ENCODE measurements at places on chromosomes 6 and 20.

- no peak for DNase-seq
Measured at GRCh38 chr20:51739722-51740249, 28.4 kb downstream of the ATP9A start.

GRCh38 chr6:150229436-150230163 is 86.8 kb downstream of the PPP1R14C start:
- no peak for DNase-seq

DNA sequence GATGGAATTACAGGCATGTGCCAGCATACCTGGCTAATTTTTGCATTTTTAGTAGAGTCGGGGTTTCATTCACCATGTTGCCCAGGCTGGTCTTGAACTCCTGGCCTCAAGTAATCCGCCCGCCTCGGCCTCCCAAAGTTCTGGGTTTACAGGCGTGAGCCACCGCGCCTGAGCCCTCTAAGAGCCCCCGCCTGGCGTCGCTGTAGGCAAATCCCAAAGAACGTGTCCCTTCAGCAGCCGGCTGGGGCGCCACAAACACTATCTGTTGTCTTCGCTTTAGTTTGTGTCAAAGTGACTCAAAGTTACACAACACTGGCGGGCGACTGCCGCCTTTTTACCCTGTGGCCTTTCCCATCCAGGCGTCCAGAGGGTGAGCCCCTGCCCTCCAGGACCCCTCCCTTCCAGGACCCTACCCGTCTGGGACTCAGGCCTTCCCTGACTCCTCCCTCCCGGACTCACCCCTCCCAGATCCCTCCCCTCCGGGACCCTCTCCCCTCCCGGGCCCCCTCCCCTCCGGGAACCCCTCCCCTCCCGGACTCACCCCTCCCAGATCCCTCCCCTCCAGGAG is 940 bp upstream of the ADRM1 start:
- DNase-seq, result peak; percentile 79

DNA sequence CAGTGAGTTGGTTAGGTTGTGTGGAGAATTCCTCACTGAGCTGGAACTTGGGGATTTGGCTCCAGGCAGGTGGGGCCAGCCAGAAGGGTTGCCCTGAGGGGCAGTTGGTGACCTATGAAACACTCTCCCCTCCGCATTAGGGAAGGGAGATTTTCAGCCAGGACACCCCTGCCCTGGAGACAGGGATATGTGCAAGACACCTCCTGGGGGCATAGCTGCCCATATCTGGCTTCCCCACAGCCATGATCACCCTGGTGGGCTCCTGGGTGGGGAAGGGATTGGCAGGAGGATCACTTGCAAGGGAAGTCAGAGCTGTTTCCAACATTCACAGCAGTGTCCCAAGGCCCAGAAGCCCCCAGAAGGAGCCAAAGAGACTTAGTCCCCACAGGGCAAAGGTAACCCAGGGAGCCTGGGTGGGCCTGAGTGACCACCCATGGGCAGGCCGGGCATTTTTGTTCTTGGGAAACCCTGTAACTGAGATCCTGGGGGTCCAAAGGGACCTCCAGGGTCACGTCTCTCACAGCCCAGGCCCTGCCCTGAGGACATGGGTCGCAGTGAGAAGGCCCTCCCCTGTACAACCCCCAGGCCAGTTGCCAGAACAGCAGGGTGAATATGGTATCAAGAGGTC is 145.8 kb downstream of the MRPL14 start:
- no peak for DNase-seq

DNA sequence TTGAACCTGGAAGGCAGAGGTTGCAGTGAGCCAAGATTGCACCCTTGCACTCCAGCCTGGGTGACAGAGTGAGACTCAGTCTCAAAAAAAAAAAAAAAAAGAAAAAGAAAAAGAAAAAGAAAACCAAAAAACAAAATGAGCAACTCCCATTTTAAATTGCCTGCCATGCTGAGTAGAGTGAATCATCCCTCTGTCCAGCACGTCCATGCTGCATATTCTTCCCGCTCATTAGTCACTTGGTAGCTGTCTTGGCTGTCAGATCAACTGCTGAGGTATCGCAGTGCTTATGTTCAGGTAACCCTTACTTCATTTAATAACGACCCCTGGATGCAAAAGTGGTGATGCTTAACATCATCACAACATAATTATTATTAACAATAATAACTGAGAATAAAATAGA is 72.6 kb upstream of the RNF24 start:
- DNase-seq, result no peak

DNA sequence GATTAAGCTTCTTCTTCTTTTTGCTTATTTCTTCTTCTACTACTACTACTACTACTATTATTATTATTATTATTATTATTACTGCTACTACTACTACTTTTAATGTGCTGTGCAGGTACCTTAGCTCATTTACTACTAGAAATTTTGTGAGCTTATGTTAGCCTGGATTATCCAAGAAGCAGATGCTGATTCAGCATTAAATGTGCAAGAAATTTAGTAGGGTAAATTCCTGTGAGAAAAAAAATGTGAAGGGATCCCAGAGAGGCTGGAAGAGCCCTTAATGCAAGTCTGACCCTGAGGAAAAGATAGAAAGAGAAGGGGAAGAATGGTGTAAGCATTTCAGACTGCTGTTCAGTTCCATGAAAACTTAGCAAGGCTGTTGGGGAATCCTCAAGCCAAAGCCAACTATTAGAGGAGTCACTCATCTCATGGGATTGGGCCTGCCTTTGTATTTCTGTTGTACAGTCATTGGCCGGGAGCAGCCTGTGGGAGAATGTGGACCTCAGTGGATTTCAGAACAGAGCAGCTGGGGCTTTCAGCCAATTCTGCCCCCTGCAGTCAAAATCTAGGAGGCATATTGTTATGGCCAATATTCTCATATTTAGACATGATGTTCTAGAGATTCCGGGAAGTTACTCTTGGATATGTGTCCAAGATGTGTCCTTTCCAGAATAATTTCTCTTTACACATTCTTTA is 37.2 kb upstream of the TSPYL1 start:
- no peak for DNase-seq

DNA sequence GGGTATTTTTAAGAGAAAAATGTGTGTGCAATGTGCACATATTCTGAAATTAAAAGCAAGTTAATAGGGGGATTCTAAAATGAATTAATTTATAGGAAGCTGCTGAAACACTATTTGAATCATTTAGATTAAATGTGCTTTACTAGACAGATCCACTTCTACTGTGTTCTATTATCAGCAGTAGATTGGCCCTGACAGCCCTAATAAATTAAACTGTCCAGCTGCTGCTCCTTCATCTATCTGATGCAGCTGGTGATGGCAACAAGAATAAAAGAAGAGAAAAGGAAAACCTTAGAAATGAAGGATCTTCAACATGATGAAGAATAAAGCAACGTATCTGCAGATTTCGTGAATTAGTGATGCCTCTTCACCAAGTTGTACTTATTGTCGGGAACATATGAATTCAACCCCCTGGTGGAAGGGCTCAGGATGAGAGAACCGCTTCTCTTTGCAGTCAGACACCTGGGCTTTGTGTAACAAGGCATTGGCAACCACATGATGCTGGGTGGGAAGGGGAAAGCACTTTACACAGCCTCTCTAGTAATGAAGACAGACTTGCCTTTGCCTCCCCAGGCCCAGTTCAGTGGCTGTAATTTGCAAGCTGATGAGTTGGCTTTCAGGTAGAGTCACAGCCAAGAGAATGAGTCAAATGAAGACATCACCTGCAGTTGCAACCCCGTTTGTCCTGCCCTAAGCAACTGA is 94.4 kb downstream of the LAMP5 start:
- DNase-seq, result no peak

DNA sequence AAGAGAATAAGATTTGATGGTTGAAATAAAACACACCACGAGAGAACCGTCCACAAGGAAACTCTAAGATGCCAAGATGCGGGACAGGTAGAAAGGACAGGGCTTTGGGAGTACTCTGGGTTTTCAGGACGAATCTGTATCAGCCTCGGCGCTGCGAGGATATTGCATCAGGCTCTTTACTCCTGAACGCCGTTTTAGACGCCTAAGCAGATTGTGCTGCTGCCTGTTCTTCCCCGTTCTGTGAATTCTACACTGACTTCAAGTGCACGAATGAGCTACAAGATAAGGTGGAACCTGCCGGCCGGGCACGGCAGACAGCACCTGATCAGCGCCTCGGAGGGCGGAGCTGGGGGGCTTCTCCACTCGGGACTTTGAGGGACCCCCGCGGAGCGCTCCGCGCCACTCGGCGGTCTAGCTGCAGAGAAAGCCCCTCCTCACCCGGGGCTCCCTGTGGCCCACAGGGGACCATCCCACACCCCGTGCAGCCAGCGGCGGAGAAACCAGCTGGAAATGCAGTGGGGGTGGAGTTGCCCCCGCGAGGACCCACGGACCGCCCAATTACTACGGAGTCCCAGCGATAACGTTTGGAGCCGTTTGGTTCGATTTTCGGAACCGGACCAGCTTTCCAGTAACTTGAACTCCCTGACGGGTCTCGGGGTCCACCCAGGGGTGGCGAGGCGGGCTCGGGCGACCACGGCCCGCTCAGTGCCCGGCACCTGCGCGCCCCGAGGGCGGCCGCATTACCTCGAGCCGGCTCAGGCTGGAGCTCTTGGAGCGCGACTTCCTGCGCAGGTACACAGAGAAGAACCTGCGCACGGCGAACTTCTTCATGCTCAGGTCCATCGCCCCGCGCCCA is 646 bp downstream of the RPS6KA2 start:
- DNase-seq, result no peak

GRCh38 chr6:87667032-87667431 is 35.0 kb downstream of the AKIRIN2 start:
- no peak for DNase-seq

DNA sequence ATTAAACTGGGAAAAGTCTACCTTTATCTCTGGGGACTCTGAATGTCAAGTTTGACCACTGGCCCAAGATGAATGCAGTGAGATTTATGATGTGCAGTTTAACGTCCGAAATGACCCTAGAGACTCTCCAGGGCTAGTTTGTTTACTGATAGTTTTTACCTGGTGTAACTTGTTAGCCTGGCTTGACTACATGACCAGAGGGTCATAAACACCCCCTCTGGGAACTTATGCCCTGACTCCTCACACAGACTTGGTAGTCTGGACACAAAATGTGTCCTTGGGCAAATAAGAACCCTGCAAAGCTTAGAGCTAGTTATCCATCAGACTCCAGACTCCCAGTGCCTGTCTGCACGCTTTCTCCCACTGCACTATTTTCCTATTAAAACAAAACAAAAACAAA is 606.5 kb downstream of the HACE1 start:
- no peak for DNase-seq

DNA sequence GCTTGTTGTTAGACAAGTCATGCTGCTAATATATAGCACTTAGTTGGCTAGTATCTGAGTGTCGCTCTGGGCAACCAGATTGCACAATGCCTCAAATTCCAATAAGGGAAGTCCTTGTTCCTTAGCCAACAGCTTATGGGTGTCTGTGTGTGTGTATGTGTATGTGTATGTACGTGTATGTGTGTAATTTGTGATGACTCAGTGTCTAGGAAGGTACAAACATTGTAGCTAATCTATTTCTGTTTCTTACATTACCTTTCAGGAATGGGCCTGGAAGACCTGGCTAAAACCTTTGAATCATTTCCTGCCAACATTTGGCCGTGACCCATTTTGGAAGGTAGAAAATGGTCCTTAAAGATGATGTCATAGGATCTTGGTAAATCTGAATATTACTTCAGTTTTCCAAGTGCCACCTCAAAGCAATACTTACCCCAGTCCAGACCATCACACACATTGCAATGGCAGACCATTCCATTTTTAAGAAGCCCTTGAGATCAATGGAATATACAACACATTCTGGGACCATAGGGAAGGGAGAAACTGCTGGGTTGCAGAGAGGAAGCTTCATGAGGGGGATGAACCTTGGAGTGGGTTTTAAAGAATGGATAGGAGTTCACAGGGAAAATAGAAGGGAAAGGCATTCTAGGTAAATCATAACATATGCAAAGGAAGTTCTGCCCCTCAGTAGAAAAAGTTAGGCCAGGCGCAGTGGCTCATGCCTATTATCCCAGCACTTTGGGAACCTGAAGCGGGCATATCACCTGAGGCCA is 25.1 kb downstream of the NEDD9 start:
- no peak for DNase-seq

DNA sequence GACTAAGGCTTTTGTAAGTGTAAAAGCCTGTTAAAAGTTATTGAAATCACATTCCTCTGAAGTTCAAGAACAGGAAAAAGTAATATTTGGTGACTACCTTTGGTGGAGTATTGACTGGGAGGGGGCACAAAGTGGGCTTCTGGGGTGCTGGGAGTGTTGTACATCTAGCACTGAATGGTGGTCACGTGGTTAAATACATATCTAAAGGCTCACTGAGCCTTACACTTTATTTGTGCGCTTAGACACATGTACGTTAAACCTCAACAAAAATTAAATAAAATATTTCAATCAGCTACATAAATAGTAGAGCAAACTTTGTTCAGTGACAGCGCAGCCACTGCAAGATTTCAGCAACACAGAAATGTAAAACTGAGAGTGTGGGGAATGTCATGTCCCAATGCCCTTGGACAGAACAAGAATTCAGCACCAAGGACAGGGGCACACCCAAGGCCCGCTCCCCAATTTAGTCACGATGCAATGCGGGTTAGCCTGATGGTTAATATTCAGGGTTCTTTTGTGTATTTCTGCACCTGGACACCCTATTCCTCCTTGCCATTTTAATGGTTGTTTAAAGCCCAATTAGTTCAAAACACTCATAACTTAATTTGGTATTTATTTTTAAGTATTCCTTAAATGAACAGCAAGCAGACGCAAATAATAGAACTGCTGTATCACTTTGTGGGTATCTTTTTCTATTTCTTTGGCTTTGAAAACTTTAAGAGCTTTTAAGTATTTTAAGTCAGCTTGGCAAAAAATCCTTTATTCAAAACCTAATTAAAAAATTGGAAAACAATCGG is 37.4 kb downstream of the ANGPT4 start:
- no peak for DNase-seq

DNA sequence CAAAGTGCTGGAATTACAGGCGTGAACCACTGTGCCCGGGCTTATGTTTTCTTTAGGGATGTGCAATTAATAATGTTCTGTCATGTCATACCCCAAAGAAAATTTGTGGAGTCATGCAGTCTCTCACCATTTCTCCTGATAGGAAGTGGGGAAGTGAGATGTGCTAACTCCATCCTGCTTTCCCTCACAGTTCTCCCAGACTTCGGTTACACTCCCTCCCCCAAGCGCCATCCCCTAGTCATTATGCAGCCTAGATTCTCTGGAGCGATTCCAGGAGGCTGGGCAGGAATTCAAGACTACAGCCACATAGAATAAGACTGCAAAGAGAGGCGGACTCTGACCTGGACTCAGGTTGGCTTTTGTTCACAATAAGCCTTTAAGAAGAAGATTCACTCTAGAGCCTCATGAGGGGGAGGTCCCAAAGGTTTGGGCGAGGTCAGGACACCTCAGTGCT is 271.4 kb downstream of the ALDH8A1 start:
- no peak for DNase-seq

GRCh38 chr6:129673748-129674147 is 36.2 kb downstream of the ARHGAP18 start:
- no peak for DNase-seq

GRCh38 chr6:164106345-164106769 is 691.8 kb downstream of the QKI start:
- no peak for DNase-seq

GRCh38 chr6:133610227-133610840 is 278.6 kb upstream of the TCF21 start:
- DNase-seq, result no peak

- no peak for DNase-seq
Measured at GRCh38 chr6:130240232-130240631, 17.5 kb upstream of the SAMD3 start.

GRCh38 chr6:143058987-143059386 is 1.7 kb upstream of the AIG1 start:
- DNase-seq, result no peak

GRCh38 chr6:26502165-26502564 is 2.1 kb downstream of the BTN1A1 start:
- no peak for DNase-seq
